Fibroblast of the conjunctiva (primary cell): ENCODE measurements at places on chromosomes 6 and 20.
A peak's percentile ranks its signal among the peaks of the same experiment; 100 is the strongest.

- DNase-seq: no peak
Observed at GRCh38 chr6:157621406-157621805, 201.6 kb upstream of the SNX9 start.

DNA sequence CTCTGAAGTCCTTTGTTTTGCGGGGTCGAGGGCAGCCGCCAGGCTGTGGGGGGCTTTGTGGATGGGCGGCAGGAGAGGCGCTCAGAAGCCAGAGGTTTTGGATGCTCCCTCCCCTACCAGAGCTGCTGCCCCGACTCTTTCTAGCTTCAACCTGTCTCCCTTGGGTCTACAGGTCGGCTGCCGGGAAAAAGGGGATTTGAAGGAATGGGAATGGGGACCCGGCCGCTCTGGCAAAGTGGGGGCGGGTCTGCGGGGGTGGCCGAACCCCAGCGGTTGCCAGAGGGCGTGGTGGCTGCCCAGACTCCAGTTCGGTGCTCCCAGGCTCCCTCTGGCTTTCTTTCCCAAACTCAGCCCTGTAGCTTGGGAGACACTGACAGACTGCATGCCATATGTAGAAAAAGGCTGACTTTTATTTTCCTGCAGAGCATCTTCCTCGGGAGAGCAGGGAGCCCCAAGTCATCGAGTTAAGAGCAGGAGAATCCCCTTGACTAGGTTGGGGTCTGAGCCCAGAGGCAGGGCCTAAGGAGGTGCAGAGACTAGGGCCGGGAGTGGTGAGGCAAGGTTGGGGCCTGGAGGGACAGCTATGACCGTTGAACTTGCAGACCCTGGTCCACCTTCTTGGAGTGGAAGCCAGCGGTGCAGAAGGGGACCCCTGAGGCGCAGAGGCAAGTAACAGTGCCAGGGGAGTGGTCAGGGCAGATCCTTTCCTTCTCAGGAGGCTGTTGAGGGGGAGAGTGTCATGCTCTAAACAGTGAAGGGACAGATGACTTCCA lies 1.4 kb upstream of the PPP1R18 start:
- DNase-seq: no peak

GRCh38 chr6:24997905-24998304 lies 62.1 kb upstream of the RIPOR2 start:
- no peak for DNase-seq

GRCh38 chr20:58718121-58718563 lies 25.5 kb downstream of the NPEPL1 start:
- no peak for DNase-seq

GRCh38 chr6:117870486-117871242 lies 36.4 kb upstream of the SLC35F1 start:
- no peak for DNase-seq

- DNase-seq: no peak
Observed at GRCh38 chr6:6930223-6930880, 177.4 kb upstream of the RREB1 start.

- DNase-seq: no peak
Observed at GRCh38 chr6:17845598-17845997, 138.9 kb upstream of the NUP153 start.

- DNase-seq: no peak
Observed at GRCh38 chr20:23436681-23437080, 2.8 kb upstream of the CSTL1 start.

DNA sequence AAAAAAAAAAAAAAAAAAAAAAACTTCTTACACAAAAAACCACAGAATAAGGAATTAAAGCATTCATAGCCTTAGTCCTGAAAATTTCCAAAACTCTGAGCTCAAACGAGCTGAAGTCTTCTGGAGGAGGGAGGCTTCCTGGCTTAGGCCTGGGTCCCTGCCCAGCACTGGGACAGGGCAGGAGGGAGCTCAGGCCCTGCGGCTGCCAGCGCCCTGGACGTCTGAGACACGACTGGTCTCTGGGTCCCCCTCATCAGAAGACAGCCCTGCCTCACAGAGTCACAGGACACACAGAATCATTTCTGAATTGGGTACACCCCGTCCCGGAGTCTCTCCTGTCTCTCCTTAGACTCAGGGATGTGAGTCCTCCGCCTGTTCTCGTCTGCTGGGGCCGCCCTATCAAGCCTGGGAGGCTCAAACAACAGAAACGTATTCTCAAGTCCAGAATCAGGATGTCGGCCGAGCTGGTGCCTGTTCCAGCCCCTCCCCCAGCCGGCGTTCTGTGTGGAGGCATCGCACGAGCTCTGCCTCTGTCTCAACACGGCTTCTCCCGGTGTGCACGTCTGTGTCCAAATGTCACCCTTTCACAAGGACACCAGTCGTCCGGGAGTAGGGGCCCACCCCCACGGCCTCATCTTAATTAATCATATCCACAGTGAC lies 39.4 kb downstream of the ZBTB46 start:
- DNase-seq: no peak

- no peak for DNase-seq
Observed at GRCh38 chr20:36967636-36968035, 16.1 kb upstream of the SAMHD1 start.

- DNase-seq: peak; percentile 88
Observed at GRCh38 chr6:85078058-85078457, 313.7 kb upstream of the TBX18 start.

- DNase-seq: no peak
Observed at GRCh38 chr6:137983269-137983668, 116.2 kb downstream of the TNFAIP3 start.

- no peak for DNase-seq
Observed at GRCh38 chr6:16673011-16673797, 88.1 kb downstream of the ATXN1 start.

GRCh38 chr6:36915599-36915998 lies 29.8 kb downstream of the C6orf89 start:
- no peak for DNase-seq

DNA sequence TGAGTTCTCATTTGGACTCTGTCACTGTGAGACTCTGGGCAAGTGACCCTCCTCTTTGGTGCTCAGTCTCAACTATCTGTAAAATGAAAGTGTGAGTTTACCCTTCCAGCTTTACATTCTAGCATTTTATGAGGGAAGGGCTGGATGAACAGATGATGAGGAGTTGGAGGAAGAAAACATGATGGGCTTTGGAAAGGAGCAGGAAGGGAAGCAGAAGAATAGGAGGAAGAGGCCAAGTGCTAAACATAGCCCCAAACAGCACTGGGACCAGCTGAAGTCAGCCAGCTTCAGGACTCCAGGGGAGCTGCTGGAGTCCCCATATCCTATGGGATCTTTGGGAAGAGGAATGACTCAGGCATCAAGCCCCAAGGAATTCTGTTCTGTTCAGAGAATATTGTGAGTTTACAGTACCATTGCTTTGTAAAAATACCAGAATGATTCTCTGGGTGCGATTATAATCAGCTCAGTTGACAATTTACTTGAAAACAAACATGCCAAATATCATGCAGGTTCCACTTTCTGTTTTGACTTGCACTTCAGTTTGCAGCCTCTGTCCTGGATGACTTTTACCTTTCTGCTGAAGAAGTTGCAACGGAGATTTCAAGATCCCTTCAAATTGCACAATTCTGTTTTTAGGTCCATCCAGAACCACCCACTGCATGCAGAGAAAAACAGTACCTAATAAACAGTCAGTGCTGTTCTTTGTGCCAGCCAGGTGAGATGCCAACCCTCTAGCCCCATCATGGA lies 3.2 kb downstream of the CD40 start:
- no peak for DNase-seq

DNA sequence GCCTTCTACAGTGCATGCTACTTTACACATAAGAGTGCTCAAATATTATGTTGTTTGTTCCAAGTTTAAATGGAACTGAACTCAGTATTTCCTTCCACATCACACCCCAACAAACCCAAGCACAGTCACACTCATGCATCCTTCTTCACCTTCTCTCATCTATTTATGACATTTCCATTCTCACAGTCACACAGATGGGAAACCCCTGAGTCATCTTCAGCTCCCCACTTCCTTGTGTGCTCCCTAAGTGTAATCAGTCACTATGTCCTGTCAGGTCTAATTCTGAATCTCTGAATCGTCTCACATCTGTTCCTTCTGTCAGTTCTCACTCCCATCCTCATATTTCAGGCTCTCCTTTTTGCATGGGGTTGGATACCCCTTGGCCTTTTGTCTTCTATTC lies 96.0 kb downstream of the RIMS1 start:
- DNase-seq: no peak

DNA sequence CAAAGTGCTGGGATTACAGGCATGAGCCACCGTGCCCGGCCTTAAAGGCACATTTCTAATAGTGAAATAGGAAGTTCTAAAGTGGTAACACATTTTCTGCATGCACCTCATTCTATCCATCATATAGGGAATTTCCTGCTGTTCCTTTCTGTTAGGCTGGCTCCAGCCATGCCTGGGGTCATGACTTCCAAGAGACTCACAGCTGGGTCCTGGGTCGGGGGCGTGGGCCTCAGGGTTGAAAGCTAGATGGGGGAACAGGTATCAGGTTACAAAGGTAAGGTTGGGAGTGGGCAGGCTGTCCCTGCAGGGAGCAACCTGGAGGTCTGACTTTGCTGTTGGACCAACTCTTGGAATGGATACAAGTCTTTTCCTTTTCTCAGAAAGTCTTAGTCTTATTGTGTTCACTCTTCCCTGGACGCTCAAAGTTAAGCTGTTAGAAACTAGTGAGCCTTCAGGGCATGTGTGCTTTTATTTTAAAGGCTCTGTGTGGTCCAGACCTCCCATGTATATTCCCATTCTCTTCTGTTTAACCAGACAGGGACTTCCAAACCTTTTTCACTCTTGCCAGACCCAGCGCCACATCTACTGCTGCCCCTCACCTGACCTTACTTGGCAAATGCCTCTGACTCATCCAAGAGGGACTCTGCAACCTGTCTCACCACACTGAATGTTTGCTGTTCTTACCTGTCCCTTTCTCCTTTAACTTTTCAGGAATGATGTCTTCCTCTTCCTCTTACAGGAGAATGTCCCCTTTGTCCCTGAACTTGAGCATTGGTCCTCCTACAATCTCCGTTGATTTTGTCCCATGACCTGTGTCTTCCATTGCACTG lies 64.4 kb downstream of the TMEM170B start:
- no peak for DNase-seq
